ENCODE measurements at places on chromosomes 5 and 9.

DNA sequence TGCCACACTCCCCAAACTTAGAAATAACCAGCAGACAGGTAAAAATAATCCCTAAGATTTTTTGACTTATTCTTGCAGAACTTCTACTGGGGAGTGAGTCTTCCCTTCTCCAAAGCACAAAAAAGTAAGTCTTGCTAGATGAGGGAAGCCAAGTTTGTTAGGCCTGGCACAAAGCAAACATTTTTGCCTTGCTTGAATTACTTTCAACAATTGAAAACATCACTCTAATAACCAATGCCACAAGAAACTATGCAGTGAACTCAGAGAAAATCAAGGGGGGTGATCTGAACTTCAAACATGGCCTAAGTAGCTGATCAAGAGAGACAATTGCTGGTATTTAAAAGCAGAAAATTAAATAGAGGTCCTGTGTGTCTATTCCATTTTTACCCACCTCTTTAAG is 123.6 kb upstream of the SLC1A3 start:
- DNase-seq = no peak

DNA sequence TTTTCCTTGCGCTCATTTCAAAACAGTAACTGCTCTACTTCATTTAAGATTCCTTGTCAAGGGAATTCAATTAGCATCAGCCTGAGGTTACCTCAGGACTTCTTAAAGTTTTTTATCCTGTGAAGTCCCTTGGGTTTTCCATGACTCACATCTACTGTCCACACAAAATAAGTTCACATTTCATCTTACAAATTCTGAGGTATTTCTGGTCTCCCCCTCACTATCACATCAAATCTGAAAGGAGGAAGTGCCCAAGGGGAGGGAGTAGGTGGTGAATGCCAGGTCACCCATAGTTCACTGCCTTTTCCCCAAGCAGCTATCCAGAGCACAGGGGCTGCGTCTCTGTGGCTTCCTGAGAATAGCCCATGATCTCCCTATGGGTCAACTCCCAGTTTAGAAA is 227.1 kb upstream of the NREP start:
- no peak for DNase-seq

DNA sequence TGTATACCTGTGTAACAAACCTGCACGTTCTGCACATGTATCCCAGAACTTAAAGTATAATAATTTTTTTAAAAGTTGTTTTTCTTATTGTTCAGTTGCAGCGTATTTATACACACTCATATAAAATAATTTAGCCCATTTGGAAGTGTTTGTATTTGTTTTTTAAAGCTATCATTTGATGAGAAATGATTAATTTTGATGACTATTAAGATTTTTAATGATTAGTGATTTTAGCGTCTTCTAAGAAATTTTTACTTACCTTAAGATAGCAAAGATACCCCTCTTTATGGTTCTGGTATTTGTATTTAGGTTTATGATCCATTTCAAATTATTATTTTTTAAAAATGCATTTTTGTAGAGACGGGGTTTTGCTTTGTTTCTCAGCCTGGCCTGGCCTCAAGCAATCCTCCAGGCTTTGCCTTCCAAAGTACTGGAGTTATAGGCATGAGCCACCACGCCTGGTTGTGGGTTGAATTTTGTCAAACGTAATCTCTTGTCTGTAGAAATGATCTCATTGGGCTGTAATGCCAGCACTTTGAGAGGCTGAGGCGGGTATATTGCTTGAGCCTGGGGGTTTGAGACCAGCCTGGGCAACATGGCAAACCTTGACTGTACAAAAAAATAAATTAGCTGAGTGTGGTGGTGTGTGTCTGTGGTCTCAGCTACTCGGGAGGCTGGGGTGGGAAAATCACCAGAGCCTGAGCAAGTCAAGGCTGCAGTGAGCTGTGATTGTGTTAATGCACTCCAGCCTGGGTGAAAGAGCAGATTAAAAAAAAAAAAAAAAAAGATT is 26.9 kb downstream of the CSNK1G3 start:
- DNase-seq = no peak

DNA sequence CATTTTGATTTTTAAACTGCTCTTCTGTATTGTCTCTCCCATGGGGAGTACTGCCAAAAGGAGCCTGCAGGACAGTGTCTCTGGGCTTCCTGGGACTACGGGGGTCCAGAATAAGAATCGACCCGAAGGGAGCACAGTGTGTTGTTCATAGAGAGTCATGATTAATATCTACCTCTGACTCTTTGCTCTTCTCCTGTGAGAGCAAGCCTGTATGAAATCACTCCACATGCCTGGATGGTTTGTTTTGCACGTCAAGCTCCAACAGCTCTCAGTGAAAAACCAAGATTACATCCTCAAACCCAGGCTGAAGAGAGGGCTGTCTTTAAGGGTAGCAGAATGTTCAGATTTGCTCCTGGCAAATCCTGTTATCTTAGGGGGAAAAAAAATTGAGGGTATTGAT is 1860.0 kb upstream of the WWC1 start:
- DNase-seq = no peak

- no peak for DNase-seq
Observed at GRCh38 chr5:124453221-124454051, 293.0 kb downstream of the ZNF608 start.

- no peak for DNase-seq
Observed at GRCh38 chr9:16318516-16319060, 551.9 kb downstream of the BNC2 start.

- no peak for DNase-seq
Observed at GRCh38 chr9:111601237-111602018, 2.0 kb upstream of the PTGR1 start.

DNA sequence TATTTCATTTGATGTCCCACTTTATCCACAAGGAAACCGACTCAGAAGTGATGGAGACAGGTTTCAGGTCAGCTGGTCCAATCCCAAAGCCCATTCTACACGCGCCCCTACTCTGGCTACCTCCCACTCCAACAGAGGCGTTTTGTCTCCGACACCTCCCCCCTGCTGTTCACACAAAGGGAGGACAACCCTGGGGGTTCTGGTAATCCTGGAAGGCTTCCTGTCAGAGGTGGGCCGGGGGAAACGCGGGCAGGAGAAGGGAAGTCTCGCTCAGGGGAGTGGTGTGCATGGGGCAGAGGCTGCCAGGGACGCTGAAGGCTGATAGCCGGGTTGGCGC is 39.7 kb upstream of the GABRP start:
- no peak for DNase-seq

GRCh38 chr9:136921307-136921706 is 23.2 kb downstream of the FBXW5 start:
- no peak for DNase-seq

- DNase-seq = no peak
Observed at GRCh38 chr5:122703203-122703602, 71.7 kb upstream of the SNX2 start.

- no peak for DNase-seq
Observed at GRCh38 chr5:61641748-61642565, 309.9 kb downstream of the ZSWIM6 start.

DNA sequence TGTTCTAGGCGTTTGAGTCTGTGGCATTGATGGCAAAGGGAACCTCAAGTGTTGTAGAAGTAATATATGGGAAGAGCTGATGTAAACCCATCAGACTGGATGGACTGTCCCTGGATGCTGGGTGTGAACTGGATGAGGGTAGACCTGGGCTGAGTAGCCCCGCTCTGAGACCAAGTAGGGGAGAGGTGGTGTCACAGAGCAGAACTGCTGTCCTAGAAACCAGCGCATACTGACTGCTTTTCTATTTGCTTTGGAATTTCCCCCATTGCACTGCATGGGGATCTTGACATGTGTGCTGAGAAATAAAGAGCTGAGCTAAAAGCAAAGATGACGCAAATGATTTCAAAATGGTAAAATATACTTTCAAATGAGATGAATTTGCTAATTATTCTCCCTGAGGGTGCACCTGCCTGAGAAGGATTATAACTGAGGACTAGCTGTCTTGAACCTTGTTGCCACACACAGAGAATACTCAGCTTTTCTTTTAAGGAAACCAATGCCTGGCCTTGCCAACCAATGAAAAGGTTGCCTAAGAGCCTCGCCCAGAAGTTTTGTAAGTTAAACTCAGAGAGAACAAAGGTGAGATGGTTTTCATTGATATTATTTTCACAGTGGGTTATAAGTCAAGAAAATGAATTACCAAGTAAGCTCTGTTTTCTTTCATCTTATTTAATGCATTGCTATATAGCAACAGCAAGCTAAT is 44.8 kb downstream of the NIM1K start:
- no peak for DNase-seq

- DNase-seq = no peak
Observed at GRCh38 chr5:91028499-91028956, 354.6 kb downstream of the ARRDC3 start.

DNA sequence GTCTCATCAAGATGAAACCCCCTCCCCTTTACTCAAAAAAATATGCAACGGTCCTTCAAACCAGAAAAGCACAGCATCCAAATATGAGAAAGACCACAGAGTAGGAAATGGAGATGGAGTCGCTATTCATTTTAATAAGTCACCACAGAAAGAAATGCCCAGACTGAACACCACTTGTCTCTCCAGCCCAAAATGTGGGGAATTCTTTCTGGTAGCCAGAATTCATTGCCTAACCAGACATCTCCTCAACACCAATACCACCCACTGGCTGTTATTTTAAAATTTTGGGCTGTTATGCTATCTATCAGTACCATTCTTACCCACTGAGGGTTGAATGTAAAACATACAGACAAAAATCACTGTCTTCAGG is 100.1 kb downstream of the SUSD1 start:
- DNase-seq = no peak

- no peak for DNase-seq
Observed at GRCh38 chr5:77103457-77103856, 16.4 kb upstream of the ZBED3 start.

- DNase-seq = no peak
Observed at GRCh38 chr5:102937894-102938293, 182.0 kb downstream of the GIN1 start.

DNA sequence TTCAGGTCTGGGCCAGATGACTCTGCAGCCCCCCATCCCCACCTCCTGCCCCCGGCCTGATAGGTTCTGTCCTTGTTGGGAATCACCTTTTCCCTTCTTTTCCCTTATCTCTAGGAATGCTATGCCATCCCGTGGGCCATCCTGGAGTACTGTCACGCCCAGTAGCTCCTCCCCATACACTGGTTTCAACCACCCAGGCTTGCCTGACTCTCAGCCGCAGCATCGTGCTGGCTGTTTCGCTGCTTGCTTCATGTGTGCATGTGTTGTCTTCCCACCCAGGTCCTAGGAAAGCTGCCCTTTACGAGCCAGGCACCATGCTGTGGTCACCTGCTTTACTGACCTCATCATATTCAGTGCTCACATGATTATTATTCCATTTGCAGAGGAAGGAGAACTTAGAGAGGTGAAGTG is 71.8 kb downstream of the ANGPTL2 start:
- DNase-seq = no peak

DNA sequence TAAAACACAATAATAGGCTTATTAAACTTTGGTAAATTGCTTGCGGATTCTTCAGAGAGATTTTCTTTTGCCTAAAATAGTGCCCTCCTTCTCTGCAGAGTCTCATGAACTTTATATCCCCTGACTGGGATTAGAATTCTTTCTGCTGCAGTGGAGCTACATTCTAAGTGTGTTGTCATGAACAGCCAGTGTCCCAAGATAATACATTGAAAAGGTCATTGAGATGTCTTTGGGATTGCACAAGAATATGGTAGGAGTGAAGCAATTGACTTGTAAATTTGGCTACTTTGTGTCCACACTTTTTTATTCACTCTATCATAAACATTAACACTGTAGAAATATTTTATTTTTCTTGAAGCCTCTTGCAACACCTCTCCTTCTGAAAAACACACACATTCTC is 604.5 kb downstream of the GABRG2 start:
- no peak for DNase-seq

GRCh38 chr5:34858790-34859189 is 19.8 kb downstream of the TTC23L start:
- DNase-seq = no peak

GRCh38 chr5:120765189-120765588 is 301.1 kb downstream of the PRR16 start:
- no peak for DNase-seq

DNA sequence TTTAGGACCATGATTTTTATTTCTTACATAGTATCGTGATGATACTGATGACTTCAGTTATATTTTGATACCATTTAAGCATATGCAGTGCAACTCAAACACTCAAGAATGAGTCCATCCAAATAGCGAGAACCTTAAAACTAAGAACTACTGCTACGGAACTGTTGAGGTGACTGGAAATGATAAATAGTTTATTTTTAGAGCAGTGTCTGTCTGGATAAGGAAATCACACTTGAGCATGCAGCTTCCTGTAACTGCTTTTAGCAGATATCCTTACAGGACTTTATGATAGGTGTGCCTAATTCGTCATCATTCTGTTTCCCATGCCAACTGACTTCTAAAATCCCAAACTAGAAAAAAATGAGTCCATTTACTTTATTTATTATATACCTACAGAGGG is 85.5 kb downstream of the ADGRV1 start:
- DNase-seq = no peak

DNA sequence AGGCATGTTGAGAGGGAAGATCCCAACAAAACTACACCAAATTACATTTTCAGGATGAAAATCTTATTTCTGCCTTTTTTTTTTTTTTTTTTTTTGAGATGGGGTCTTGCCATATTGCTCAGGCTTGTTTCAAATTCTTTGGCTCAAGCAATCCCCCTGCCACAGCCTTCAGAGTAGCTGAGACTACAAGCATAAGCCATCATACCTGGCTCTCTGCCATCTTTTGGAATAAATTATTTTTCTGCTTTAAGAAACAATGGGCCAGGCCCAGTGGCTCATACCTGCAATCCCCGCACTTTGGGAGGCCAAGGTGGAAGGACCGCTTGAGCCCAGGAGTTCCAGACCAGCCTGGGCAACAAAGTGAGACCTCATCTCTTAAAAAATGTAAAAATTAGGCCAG is 14.3 kb downstream of the AFF4 start:
- no peak for DNase-seq

- DNase-seq = no peak
Observed at GRCh38 chr5:111699976-111700375, 57.0 kb downstream of the NREP start.

GRCh38 chr5:137090151-137090550 is 409.0 kb downstream of the SPOCK1 start:
- DNase-seq = no peak

GRCh38 chr5:78627175-78627574 is 21.4 kb downstream of the LHFPL2 start:
- DNase-seq = no peak

GRCh38 chr9:33924978-33925797 is 108.2 kb downstream of the UBE2R2 start:
- DNase-seq = no peak

GRCh38 chr9:110815361-110815760 is 146.8 kb downstream of the MUSK start:
- DNase-seq = no peak

GRCh38 chr9:21862871-21863270 is 60.4 kb downstream of the MTAP start:
- no peak for DNase-seq

DNA sequence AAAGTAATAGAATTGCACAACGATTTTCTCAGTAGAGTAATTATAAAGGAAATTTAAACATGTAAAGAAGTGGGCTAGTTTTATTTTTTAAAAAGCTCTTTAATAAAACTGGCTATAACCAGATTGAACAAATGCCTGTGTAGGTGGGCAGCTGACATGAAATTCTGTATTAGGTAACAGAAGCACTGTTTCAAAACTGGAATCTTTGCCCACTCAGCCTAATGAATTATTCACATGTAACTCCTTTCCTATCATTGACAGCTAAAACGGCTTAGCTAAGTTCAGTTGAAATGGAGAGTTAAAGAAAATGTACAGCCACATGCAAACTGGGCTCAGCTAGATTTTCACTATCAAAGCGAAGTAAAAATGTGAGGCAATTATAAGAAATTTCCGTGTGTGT is 1300.1 kb upstream of the ACO1 start:
- DNase-seq = no peak

Measured in NCI-H1048 (cell line).